ENCODE measurements at places on chromosomes 13 and 19.

GRCh38 chr13:33172911-33173310 is 112.6 kb downstream of the STARD13 start:
- peaks cover 33% of the 10 kb centered on the region for H3K27me3 ChIP-seq
- no peaks in the 10 kb centered on the region for H3K4me1 ChIP-seq
- no peaks in the 10 kb centered on the region for H3K36me3 ChIP-seq
- no peak overlapping the region for H3K4me3 ChIP-seq
- H3K27ac ChIP-seq = no peak overlapping the region
- DNase-seq = no peak

- H3K27me3 ChIP-seq = peaks cover 10% of the 10 kb centered on the region
- H3K36me3 ChIP-seq = no peaks in the 10 kb centered on the region
- no peak for DNase-seq
- no peak overlapping the region for H3K4me3 ChIP-seq
- H3K27ac ChIP-seq = no peak overlapping the region
Measured at GRCh38 chr13:110119935-110120905, 186.7 kb downstream of the COL4A1 start.

DNA sequence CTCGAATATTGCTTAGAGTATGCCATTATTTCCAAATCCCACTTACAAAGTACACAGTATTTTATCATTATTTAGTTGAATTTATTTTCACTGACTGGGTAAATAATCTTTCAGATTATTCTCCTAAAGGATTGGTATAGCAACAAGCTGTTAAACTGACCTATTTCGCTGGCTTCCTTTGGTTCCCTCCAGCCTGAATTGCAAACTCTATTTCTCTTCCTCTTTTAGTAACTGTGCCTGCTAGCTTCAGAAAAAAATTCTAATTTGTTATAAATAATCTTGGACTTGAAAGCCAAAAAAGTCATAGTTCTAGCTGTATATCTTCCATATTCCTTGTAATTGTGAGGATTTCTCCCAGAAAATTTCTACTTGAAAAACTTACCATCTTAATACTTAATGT is 15.0 kb upstream of the CCNA1 start:
- H3K27ac ChIP-seq = no peak overlapping the region
- no peaks in the 10 kb centered on the region for H3K36me3 ChIP-seq
- peaks cover 35% of the 10 kb centered on the region for H3K4me1 ChIP-seq
- peaks cover 51% of the 10 kb centered on the region for H3K27me3 ChIP-seq
- H3K4me3 ChIP-seq = no peak overlapping the region
- DNase-seq = no peak

- H3K4me1 ChIP-seq = peaks cover 2% of the 10 kb centered on the region
- DNase-seq = no peak
- H3K36me3 ChIP-seq = peaks cover 31% of the 10 kb centered on the region
- H3K27ac ChIP-seq = no peak overlapping the region
Measured at GRCh38 chr13:36973621-36974295, 25.4 kb downstream of the ALG5 start.

Measured in activated naive CD8-positive, alpha-beta T cell treated with anti-CD3 and anti-CD28 coated beads, Interleukin-2, amount 10 ng/mL, durations not matched to agents 7 days and 5 days (primary cell).